Nucleus accumbens (tissue), 56 donors: ENCODE measurements at places on chromosomes 6 and 20.

- no peak for DNase-seq
These were observed 14.1 kb downstream of the SCML4 start for GRCh38 chr6:107809966-107810365.

- DNase-seq, result no peak
These were observed 31.3 kb downstream of the RAB22A start for GRCh38 chr20:58340853-58341252.

GRCh38 chr20:36855241-36855657, 20.7 kb upstream of the TLDC2 start:
- DNase-seq, result no peak

GRCh38 chr20:46509523-46509922, 3.8 kb downstream of the ZNF334 start:
- no peak for DNase-seq

DNA sequence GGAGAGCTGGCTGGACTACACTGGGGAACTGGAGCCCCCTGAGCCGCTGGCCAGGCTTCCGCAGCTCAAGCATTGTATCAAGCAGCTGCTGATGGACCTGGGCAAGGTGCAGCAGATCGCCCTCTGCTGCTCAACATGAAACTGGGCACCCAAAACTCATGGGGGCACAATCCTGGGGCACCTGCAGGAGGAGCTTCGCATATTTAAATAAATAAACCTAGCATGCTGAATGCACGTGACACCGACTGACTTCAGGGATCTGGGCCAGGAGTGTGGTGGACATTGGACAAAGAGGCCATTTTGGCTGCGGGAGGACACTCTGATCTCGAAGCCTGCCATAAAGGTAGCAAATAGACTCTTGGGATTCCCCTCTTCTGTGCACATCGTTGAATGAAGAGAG, 6.8 kb downstream of the SCAND1 start:
- no peak for DNase-seq

DNA sequence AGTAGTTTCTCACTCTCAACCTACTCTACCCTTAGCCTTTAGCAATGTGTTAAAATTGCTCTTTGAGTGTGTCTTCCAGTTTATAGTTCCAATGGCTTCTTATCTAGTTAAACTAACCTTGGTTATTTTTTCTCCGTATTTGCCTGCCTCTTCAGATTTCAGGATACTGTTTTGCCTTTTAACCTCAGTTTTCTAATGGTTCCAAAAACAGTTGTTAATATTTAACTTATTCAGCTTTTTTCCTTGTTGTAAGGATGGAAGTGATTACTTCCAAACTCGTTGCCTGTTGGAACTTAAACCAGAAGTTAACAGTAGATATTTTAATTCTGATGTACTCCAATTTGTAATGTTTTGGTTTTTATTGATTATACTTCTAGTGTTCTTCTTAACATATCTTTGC, 1574.9 kb downstream of the HACE1 start:
- no peak for DNase-seq

- DNase-seq, result no peak
These were observed 12.3 kb downstream of the LBP start for GRCh38 chr20:38358556-38358955.

DNA sequence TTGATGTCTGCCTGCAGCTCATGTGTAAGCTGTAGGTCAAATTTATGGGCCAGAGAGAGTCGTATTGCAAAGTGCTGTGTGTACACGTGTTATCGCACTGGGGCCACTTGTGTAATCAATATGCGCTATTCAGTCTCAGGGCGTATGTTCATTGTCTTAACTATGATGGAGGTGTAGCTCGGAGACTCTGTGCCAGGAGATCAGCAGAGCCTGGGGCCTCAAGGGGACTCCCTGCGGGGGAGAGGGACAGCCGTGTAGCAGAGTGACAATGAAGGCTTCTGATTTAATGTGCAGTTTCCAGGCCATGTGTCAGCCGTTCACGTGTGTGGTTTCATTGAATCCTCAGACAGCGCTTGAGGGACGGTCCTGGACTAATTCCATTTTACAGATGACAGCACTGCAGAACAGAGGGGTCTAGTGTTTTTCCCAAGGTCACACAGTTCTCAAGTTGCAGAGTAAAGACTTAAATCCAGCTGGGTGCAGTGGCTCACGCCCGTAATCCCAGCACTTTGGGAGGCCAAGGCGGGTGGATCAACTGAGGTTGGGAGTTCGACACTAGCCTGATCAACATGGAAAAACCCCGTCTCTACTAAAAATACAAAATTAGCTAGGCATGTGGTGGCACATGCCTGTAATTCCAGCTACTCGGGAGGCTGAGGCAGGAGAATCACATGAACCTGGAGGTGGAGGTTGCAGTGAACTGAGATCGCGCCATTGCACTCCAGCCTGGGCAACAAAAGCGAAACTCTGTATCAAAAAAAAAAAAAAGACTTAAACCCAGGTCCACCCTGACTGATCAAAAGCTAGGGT, 242.5 kb downstream of the PREX1 start:
- no peak for DNase-seq

DNA sequence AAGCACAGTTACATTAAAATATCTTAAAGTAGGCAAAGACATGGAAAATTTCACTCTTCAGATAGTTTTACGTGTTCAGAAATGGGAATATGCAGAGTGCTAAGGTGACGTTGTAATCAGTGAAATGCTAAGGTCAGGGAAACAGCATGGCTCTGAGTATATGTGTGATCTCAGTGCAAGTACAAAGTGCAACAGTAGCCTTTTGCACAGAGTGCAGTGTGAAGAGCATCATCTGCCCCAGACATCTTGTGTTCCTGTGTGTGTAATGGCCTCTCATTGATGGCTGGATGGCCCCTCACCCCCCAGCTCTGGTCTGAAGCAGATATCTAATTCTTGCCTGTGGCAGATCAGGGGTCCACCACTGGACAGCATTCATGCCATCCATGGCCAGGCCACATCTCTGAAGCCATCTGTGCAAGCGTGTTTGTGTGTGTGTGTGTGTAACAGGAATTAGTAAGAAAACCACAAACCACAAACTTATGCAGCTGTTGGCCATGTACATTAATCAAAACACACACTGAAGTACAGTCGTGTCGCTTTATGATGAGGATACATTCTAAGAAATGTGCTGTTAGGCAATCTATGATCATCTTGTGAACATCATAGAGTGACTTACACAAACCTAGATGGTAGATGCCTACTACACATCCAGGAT, 165.1 kb downstream of the RALGAPA2 start:
- DNase-seq, result no peak

GRCh38 chr20:50891138-50891537, 40.1 kb downstream of the ADNP start:
- DNase-seq, result no peak

GRCh38 chr6:14001329-14002012, 76.7 kb downstream of the RNF182 start:
- no peak for DNase-seq

GRCh38 chr20:19113343-19113930, 99.0 kb upstream of the SLC24A3 start:
- DNase-seq, result no peak

DNA sequence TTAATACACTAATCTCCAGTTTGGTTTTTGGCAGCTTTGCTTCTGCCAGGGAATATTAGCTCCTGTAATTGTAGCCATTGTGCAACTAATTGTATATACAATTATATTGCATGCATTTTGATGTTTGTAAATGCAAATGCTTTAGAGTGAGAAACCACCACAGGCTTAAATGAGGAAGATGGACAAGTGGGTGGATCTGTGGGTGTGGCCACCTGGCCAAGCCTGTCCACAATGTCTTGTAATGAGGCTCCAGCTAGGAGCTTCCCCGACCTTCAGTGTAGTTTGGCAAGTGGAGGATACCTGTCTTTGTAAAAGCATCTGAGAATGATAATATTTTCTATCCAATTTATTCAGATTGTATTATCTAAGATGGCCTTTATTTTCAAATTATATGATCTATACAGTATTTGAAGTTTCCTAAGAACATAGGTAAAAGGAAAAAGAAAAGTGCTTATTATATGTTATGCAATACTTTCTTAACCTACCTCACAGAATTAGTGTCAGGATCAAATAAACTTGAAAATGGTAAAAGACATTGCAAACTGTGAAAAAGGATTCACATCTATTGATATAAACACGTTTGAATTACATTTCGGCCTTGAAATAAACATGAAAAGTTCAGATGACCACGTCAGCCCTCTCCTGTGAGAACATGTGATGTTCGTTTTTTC, 49.3 kb upstream of the ARID1B start:
- no peak for DNase-seq

DNA sequence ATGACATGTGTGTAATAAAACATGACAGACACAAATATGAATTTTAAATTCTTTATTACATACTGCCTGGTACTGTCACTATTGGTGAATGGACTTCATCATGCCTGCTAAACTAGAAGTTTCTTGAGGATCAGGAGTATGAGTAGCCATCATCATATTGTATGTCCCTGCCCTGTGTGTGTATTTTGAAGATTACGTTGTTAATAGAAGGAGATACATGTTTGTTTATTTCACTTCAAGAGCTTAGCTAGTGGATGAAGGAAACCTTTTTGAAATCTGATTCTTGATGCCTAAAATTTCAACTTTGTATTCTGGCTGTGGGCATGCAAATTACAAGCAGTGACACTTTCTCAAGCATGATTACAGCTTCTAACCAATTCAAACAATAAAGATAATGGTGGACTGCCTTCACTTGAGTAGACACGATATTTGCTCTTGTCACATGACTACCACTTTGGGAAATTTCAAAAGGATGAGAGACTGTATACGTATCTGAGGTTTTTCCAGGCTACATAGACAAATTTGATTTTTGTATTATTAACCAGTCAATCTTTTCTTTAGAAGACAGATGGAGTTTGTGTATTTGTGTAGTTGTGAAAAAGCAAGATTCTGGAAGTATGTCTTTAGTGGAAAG, 3.5 kb downstream of the TBPL1 start:
- DNase-seq, result no peak

DNA sequence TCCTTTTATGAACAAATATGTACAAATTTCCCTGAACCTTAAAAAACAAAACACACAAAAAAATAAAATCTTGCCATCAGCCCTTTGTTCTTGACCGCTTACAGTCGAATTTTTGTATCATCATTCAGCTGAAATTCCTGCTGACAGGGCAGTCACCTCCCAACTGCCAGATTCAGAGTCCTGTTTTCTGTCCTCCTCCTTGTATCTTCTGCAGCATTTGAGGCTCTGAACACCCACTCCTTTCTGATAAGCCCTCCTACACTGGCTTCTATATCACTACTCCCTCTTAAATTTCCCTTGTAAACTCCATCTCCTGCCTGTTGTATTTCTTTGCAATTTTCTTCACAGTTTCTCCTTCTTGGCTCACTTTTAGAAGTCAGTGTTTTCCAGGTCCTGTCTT, 77.8 kb upstream of the CCN6 start:
- no peak for DNase-seq

GRCh38 chr20:22411627-22412450, 172.5 kb downstream of the FOXA2 start:
- DNase-seq, result no peak

- no peak for DNase-seq
These were observed 12.8 kb upstream of the PLN start for GRCh38 chr6:118535176-118535844.

GRCh38 chr20:17893445-17893844, 75.1 kb downstream of the SNX5 start:
- no peak for DNase-seq

- DNase-seq, result no peak
These were observed 801 bp downstream of the CCDC28A start for GRCh38 chr6:138774370-138774769.

DNA sequence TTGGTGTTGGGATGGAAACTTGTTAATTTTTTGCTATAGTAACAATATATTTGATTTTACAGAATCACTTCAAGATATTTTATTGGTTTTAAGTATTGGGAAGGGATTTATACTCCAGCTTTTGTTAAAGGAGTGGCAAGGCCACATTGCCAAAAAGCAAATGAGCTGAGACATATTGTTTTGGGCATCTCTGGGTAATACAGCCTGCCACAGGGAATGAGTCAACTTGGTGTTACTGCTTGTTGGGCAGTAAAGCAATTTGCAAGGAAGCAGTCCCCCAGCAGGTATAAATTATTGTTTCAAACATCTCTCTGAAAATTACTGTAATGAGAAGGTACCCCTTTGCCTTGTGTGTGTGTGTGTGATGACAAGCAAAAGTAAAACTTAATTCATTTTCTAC, 868.3 kb upstream of the FLRT3 start:
- DNase-seq, result no peak

- DNase-seq, result no peak
These were observed 86.1 kb downstream of the SLX4IP start for GRCh38 chr20:10521068-10521831.

DNA sequence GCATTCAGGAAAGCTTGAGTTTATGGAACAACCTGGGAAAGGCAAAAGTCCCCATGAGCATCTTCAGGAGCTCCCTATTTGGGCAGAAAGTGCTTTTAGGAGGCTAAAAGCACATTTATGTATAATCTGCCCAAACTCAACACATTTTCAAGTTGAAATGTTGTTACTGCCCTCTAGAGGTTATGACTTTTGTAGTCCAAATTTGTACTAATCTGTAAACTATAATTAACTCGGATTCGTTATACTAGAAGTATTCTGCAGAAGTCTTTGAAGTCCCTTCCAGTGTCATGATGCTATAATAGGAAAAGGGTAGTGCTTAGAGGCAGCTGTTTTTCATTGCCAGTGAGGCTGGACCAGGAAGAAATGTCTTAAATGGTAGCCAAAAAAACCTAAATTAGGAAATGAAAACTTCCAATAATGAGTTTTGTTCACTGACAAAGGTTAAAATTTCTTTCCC, 44.8 kb upstream of the EMILIN3 start:
- no peak for DNase-seq

DNA sequence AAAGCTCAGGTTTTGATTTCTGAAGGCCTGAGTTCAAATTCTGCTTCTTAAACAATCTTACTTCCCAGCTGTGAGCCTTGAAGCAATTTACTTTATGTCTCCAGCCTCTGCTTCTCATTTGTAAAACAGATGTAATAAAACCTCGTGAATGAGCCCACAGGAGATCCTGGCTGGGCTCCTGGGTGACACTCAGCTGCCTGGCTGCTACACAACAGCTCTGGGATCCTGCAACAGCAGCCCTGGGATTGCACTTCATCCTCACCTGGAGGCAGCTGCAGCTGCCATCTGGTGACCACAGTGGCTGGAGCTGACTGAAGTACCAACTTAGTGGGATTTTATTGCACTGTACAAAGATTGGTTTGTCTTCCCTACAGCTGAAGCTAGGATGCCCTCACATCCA, 98.6 kb downstream of the NDUFAF5 start:
- no peak for DNase-seq

DNA sequence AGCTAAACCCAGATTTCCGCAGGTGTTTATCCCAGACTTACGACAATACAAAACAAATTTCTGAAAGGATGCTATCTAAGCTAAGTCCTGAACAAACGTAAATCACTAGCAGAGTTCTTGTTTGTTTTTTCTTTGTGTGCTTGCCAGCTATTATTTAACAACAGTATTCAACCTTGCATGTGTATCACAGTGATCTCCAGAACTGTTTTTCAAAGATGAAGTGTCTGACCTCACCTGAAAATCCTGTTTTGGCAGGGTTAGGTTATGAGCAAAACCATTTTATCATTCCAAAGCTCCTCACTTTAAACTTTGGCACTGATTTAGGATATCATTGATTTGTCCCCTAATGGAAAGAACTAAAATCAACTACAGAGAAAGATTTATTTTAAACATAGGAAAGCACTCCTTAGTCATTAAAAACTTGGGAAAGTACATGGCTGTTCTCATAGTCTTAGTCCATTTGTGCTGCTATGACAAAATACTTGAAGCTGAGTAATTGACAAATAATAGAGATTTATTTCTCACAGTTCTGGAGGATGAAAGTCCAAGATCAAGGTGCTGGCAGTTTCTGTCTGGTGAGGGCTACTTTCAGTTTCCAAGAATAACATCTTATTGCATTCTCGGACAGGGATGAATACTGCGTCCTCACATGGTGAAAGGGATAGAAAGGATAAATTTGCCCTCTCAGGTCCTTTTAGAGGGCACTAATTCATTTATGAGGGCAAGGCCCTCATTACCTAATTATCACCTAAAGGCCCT, 20.8 kb upstream of the BMP5 start:
- DNase-seq, result no peak
